ENCODE measurements at places on chromosomes 1 and 21. TPM values are rescaled to one million over a fixed set of nuclear protein-coding genes. Genes with fewer than 3 reads are reported as not detected.

TRPM2 gene
- total RNA-seq = not detected

CASQ1 gene
- not detected for total RNA-seq

COA6 gene
- total RNA-seq = 41.1 TPM

DNA sequence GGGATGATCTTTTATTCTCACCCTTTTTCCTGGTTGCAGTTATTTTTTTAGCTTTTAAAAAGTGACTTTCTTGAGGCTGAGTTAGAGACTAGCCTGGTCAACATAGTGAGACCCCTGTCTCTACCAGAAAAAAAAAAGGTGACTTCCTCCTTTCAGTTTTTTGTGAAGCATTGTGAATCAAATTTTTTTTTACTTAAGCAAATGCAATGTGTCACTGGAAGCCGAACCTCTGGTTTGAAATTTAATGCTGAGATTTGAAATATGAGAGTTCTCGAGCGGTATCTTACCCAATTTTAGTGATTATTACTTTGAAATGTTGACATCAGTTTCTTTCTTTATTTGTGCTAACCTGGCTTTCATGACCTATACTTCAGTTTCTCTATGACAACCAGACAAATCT lies 3.6 kb downstream of the CAP1 start:
- DNase-seq = no peak

GRCh38 chr21:21063828-21064227 lies 65.6 kb downstream of the NCAM2 start:
- DNase-seq = no peak

DNA sequence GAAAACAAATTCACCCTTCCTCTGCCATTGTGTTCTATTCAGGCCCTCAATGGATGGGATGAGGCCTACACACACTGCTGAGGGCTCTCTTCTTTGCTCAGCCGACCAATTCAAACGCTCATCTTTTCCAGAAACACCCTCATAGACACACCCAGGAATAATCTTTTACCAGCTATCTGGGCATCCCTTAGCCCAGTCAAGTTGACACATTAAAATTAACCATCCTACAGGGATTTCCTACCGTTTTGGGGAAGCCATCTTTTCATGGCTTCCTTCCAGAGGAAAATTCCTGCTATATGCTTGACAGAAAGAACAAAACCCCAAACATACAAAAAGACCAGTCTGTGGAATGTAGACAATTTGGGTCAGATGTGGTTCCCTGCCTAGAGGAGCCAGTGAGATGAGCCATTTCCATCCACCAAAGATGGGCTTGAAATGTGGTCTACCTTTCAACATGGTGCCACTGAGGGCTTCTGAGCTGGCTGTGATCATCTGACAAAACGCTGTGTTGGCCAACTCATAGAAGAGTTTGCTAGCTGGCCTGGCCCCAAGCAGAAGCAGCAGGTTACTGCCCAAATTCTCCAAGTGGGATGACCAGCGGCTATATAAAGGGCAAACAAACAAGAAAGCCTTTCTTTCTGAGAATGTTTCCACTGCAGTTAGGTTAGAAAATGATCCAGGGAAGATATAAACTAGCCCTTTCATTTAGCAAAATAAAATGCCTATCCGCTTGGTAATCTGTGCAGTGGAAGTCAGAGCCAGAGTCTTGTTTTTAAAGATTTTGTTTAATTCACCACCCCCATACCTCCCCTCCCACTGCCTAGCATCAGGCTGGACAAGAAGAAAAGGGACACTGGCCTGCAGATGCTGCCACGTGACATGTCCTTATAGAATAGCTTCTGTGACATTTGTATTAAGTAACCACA lies 69.1 kb upstream of the MRPS6 start:
- DNase-seq = no peak

- DNase-seq = no peak
Observed at GRCh38 chr1:234774971-234775370, 165.0 kb upstream of the IRF2BP2 start.

DNA sequence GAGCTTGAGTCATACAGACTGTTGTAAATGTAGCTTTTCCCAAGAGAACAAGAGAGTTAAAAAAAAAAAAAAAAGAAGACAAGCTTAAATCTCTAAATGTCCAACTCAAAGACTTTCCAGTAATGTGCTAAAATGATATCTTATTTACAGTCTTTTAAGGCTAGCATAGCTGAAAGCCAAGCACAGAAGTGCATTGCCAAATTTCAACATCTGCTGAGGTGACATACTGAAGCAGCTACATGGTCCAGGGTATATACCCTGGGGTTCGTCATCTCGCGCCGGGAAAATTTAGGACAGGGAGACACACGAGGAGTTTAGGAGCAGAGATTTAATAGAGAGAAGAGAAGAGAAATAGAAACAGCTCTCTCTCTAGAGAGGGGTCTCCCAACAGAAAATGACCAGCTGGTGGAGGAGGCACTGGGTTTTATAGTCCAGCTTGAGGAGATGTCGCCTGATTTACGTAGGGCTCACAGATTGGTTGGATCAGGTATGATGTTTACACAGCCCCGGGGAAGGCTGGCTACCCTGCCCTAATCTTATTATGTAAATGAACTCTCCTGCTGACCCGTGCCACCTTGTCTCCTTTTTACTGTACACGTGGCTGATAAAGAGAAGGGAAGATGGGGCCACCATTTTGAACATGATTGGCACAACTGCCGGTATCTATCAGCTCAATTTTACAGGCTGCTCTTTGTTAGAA lies 172.7 kb downstream of the TRIM33 start:
- DNase-seq = no peak

Measured in Calu3 (cell line).